CD4-positive, alpha-beta memory T cell (primary cell): ENCODE measurements at places on chromosomes 5 and 9. TPM values are rescaled to one million over a fixed set of nuclear protein-coding genes. Genes with fewer than 3 reads are reported as not detected.

DNA sequence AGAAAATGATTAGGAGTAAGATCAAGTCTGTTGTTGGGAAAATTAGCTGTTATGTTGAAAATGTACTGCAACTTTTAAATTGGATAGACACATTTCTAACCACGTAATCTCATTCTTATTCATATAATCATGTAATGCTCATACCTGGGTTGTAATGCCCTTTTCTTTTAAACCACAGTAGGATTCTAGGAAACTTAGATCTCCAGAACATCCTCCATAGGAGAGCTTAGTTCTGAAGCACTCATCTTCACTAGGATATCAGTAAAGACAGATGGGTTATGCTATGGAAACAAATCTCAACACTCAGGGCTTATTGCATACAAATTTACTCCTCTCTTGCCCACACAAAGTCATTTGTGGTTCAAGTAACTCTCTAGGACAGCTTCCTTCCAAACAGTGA, 34.8 kb upstream of the ANXA1 start:
- DNase-seq = no peak

DNA sequence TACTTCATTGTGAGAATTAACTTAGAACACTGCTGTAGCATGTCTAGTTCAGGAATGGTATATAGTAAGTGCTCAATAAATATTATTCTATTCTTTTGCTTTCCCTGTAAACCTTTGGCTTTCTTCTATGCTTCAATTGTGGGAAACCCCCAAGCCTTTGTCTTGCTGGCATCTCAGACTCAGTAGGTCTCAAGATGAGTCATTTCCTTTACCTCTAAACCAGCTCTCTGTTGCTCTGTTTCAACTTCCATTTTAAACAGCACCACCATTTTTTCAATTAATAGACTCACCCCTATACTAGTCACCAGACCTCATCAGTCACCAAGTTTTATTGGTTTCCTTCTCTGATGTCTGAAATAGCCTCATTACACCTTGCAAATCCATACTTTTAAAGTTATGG, 43.5 kb downstream of the DMAC1 start:
- no peak for DNase-seq

DNA sequence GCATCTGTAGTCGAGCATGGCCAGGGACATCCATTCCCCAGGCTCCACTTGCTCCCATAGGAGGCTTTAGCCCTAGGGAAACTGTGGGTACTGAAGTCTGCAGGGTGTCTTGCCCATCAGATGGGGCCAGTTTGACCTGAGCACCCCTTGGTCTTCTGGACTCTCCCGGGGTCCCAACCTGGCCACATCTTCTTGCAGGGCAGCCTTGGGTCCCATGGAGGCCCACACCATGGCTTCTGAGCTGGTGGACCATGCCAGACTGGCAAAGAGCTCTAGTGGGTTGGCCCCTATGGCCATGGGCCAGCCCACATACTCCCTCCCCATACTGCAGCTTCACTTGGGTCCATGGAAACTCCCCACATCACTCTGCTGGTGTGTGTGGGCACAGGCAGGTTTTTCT, 154.4 kb upstream of the PRLR start:
- DNase-seq = no peak

DNA sequence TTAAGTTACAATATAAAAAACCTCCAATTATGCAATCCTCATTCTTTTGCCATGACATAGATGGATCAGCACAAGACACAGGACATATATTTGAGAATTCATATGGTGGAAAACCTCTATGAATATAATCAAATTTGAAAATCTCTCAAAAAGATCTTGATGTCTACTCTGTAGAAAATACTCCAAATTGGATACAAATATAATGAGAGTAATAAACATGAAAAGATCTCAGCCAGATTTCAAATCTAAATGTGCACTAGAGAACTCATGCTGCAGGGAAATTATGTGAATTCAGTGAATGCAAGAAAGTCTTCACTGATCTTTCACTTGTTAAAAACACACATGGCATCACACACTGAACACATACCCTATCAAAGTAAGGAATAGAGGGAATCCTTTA, 13.8 kb downstream of the PCDHB15 start:
- DNase-seq = no peak

GRCh38 chr9:104028827-104029226, 65.3 kb upstream of the SMC2 start:
- DNase-seq = no peak

GRCh38 chr9:115668521-115668920, 485.1 kb upstream of the PAPPA start:
- DNase-seq = no peak

- no peak for DNase-seq
These were observed 59.0 kb downstream of the PTCH1 start for GRCh38 chr9:95457769-95458168.

DNA sequence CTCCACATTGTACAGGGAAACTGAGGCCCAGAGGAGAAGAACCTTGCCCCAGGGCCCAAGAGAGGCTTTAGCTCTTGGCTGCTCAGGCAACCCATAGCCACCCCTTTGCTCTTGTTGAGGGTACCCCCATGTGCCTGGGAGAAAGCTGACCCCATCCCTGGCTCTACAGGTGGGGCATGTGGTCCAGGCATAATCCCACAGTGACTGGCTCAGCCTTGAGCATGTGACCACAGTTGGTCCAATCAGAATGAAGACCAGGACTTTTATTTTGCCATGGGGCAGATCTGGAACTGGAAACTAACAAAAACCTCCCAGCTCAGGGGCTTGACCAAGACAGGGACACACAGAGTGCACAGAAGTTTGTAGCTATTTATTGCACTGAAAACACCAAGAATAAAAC, 29.3 kb downstream of the SLC6A7 start:
- DNase-seq = no peak

GRCh38 chr5:73641811-73642210, 15.8 kb downstream of the ARHGEF28 start:
- DNase-seq = no peak

DNA sequence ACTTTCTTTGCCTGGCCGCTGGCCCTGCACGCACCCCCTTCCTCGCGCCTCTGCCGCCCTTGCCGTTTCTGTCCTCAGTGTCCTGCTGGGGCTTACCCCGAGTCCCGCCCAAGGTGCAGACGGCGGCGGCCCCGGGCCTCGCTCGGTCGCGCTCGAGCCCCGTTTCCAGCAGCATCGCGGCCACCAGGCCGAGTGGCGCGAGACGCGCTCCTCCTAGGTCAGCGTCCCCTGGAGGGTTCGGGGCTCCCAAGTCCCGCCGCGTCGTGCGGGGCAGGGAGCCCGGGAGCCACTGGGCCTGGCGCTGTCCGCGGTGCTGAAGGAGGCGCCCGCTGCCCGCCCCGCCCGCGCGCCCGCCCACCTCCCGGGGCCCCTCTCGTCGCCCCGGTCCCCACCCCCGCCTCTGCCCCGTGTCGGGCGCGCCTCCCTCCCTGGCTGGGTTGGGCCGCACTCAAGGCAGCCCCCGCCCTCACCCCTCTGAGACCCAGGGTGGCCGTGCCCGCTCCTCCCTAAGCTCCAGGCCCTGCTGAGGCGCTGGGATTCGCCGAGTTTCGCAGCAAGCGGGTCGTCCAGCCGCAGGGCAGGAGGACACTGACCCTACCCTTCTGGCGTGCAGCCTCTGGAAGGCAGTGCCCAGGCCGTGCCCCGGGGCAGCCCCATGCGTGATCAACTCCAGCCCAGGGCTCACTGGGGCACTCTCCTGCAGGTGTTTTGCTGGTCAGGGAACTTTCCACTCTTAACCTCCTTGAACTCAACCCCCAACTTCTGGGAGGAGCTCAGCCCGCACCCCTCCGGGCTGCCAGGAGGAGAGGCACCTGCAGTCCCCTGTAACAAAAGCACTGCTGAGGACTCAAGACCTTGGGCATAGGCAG, at the start of gene LHX3:
LHX3 (minus strand) TSS at position 291 of the 869 bp plus-strand sequence; CDS start at position 175, 116 bp downstream.
- peak; percentile 16 for DNase-seq

GRCh38 chr5:112958093-112959088, 18.2 kb upstream of the DCP2 start:
- DNase-seq = no peak

DNA sequence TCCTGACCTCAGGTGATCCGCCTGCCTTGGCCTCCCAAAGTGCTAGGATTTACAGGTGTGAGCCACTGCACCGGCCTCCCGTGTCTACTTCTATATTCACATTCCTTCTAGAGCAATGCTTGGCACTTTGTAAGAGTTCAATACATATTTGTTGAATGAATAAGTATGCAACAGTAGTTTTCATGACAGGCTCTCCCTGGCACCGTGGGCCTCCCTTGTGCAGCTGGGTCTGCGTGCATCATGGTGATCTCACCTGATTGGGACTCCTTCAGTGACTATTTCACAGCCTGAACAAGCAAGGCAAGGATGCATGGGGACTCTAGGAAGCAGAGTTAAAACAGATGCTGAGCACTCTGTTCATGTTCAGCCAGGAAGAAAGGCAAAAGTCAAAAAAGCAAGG, 6.8 kb upstream of the ZBTB34 start:
- DNase-seq = no peak

DNA sequence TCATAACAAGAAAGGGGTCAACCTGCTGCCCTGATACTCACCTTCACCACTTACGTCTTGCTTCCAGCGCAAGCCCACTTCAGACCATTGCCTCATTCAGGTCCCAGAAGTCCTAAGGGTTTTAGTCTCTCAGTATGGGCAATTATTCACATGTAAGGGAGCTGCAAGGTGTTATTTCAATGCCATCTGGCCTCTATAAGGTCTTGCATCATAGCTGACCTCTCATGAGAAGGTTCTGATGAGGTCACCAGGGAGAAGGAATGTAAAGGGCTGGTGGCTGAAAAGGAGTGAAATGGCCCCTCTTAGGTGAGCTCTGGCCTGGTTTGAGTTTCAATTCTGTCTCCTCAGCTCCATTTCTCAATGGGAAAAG, 1.5 kb upstream of the MARCHF3 start:
- DNase-seq = no peak

DNA sequence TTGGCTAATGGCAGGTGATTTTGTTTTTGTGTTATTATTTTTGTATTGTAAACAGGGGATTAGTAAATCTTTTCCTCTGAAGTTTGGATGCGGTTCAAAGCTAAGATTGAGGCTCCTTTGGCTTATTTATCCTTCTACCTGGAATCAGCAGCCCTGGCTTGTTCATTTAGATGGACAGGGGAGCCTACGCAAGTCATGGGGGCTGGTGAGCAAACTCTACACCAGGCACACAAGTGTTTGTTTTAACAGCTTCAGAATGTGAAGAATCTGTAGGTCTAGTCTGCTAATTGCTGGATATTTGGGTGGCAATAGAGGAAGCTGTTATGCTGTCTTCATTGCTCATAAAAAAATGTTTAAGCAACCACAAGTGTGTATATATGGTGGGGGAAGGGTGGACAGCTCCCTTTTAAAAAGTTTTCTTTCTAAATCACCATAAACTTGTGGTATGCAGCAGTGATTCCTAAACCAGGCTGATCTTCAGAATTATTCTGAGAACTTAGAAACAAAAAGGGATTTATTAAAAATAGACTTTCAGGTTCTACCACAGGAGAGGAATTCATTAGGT, 20.7 kb downstream of the ZNF462 start:
- DNase-seq = no peak

DNA sequence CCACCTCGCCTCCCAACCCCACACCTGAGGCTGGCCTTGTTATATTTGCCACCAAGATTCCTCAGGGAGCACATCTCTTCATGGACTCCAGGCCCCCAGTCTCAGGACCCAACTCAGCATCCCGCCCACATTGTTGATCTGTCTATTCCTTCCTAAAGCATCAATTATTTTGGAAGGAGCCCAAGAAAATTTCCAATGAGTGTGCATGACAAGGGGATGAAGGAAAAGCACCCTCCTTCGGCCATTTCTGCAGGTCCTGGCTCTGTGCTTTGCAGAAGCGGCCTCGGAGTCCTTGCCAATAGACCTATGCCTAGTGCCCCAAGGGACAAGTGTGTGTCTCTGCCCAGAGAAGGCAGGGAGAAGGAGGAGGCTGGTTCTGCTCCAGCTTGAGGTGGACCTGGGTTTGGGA, 273.2 kb downstream of the GADD45G start:
- no peak for DNase-seq

GRCh38 chr9:112629671-112630485, 88.0 kb downstream of the INIP start:
- DNase-seq = no peak

GRCh38 chr5:9898319-9898718, 268.2 kb upstream of the TAS2R1 start:
- DNase-seq = no peak

DNA sequence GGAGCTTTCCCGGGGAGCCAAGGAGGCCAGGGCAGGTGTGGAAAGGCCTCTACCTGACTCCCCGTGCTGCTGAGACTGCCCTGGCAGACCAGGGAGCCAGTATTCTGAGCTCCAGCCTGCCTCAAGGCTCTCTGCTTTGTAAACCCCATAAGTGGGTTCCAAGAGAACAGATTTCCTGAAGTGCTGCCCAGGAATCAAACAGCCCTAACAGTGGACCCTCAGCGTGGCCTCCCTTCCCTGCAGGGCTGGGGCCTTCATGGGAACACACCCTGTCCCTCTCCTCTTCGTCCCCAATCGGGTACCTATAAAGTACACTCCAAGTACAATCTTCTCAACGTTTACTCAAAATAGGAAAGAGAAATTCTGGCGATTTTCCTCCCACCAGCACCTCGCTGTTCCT, 252.5 kb downstream of the FSTL4 start:
- DNase-seq = no peak

DNA sequence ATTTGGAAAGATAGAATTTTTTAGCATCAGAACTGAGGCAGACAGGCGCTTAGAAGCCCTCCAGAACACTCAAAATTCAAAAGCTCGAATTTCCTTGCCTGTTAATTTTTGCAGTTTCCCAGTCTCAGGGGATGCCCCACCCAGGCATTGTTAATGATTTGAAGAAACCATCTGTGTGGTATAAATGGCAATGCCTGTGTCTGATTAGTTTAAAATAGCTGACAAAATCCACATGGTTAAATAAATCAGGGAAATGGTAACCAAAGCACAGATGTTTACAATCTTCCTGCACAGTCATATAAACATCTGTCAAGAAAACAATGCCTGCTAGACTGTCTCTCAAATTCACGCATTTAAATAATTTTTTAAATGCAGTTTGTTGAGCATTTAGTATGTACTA, 185.2 kb upstream of the RGMB start:
- no peak for DNase-seq

DNA sequence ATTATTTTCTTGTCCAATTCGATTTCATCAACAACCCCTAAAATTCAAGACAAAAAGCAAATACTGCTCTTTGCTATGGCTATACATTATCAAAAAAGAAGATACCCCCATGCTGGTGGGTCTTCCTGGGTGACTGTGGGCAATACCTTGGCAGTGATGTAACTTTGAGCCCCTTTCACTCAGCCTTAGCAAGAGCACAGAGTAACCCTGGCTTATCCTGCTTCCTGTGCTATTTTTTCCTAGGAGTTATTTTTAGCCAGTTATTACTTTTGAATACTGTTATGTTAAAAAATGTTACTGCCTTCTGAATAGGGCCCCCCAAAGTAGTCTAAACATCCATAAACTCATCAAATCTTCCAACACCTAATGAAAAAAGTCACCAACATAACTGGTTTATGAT, 145.6 kb upstream of the TSLP start:
- no peak for DNase-seq

Gene CCL27
- 0.59 TPM for polyA plus RNA-seq

Gene LECT2
- not detected for polyA plus RNA-seq

Gene SUB1
- 578 TPM for polyA plus RNA-seq

Gene SLC30A5
- 32.7 TPM for polyA plus RNA-seq

Gene PLAC8L1
- not detected for polyA plus RNA-seq

Gene ADAMTS2
- 0.07 TPM for polyA plus RNA-seq

Gene SLC6A18
- polyA plus RNA-seq = not detected

Gene DNAI1
- not detected for polyA plus RNA-seq

Gene FSTL4
- not detected for polyA plus RNA-seq

Gene SAXO1
- 0.09 TPM for polyA plus RNA-seq

Gene CCDC112
- 4.7 TPM for polyA plus RNA-seq

Gene RNF224
- polyA plus RNA-seq = not detected
